Right renal cortex interstitium (tissue), 3 donors: ENCODE measurements at places on chromosomes 6 and 20. TPM values are rescaled to one million over a fixed set of nuclear protein-coding genes. Genes with fewer than 3 reads are reported as not detected.

- DNase-seq, result no peak
These were observed 18.1 kb upstream of the FERMT1 start for GRCh38 chr20:6140947-6141346.

PKIB gene
- polyA plus RNA-seq, result 2.0 TPM

DNA sequence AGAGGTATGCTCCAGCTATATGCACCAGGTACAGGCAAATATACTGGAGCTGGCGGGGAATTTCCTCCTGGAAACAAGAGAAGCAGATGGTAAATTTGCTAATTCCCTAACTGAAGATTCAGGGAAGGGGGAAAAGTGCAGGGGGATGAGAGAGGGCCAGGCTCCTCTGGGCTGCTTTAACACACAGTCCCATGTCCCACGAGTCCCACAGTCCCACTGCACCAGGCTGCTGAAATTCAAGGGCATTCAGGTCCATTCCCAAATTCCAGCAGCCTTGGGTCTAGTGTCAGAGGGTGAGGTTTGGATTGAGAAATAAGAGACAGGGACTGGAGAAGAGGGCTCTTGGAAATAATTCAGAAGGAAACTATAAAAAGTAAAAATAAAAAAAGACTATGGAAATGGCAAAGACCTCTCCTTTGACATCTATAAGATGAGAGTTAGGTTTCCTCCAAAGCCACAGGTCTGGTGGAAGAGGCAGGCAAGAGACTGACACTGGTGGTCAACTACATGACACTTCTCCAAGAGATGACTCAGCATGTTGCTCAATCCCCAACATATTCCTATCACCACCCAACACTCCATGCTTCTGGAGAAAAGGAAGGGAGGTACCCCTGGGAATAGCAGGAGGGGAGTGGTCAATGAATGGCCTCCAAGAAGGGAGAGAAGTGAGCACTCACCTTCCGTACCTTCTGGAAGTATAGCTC, 69.2 kb downstream of the TRAM2 start:
- no peak for DNase-seq

DNA sequence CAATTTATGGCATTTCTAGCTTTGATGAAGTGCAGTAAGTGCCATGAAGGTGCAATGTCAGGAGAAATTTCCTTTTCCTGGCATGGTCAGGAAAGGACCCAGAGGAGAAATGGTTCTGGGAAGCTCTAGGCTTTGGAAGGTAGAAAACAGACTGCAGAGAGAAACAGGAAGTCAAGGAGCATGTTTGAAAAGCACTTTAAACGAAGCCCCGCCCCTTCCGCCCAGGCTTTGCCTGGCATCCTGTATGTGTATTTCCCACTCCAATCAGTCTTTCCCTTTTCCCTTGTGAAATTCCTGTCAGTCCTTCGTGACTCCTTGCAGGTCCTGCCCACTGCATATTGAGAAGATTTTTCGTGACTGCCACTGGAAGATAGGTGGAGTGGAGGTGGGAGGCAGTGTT, 320.9 kb upstream of the SASH1 start:
- DNase-seq, result no peak

DNA sequence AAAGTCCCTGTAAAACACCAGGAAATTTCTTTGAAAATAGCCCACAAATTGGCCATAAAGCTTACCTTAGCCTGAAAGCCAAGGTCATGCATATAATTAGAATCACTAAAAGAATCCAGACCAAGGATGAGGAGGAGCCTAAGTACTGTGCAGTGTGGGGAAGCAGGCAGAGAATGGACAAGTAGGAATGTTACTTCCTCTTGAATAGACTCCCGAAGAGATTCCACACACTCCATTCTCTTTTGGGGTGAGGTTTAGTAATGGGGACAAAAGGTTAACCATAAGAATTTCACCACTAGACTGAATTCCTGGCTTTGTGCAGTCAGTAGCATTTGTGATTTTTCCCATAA, 27.5 kb upstream of the MARCKS start:
- DNase-seq, result no peak

DNA sequence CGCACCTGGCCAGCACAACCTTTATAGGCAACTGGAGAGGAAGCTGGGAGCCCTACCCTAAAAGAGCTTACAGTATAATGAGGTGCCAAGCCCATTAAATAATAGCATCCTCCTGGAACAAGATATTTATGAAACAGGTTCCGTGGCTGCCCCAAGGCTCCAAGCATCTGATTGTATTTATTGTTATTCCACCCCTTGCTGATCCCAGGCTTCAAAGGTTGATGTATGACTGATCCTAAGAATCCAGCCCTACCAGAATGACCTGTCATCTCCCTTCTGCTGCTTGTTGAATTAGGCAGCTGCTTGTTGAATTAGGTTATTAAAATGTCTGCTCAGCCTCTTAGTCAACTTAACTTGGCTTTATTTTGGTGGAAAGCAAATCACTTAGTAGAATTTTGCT, 35.2 kb upstream of the SASH1 start:
- DNase-seq, result no peak

- no peak for DNase-seq
These were observed 46.7 kb upstream of the SUPT3H start for GRCh38 chr6:45424451-45424861.
